Stimulated activated CD4-positive, alpha-beta T cell treated with anti-CD3 and anti-CD28 coated beads, Interleukin-15, amount 100 ng/mL, for 48 hours (primary cell): ENCODE measurements at places on chromosomes 2 and 18.

DNA sequence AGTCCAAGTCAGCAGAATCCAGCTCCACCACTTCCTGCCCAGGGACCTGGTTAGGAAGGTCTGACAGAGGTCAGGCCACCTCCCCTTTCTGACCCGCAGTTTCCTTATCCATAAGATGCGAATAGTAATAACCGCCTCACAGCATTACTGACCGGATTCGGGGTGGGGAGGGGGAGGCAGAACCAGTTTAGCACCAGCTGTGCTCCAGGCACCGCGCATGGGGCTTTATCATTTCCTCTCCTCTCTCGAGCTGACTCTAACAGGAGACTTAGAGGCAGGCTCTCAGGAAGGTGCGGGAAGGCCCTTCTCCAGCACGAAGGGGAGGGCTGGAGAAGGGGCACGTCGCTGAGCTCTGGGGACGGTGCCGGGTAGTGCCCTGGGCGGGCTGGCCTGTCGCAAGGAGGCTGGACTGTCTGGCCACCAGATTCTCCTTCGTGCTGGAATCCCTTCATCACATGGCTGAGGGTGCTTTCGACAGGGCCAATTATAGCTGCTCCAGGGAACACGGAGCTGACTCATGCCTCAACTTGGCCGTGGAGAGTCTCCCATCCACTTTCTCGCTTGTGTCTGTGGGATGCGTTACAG is 5.7 kb downstream of the EHD3 start:
- no peak for DNase-seq

DNA sequence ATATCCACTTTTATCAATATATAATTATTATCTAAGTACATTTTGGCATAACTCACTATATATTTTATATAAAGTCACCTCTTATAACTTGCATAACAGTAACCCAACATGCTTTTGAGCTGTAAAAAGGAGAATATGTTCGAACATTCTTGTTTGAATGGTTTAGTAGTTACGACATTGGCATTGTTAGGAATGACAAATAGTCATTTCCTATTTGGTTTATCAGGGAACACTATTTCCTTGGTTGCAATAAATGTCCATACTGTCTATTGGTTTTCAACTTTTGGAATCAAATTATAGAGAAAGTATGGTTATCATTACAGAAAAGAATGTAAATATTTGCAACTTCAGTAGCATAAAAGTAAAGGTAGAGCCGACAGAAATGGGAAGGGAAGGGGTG is 124.1 kb downstream of the PARD3B start:
- DNase-seq = no peak

DNA sequence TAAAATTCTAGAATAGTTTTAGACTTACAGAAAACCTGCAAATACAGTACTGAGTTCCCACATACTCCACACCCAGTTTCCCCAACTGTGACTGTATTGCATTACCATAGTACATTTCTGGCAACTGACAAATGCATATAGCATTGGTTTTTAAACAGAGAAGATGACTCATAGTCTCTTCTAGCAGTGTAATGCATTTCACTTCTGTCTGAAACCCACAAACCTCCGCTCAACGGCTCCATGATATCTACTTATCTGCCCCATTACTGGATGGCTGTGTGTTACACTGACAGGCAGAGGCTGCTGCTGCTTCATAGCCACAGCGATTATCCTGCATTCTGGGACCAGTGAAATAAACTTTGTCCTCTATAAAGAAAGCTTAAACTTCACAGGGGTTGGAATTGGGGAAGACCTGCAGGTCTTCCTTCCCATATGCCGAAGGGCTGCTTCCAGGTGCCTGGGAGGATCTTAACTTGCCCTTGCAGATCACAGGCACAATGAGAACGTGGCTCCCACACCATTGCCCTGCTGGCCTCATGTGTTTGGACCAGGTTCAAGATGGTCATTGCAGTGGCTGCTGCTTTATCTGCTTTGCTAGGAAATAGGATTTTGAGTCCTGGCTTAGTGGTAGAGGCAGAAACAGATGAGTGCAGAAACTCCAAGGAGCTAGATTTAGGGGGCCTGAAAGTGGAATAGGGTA is 742.6 kb upstream of the HS6ST1 start:
- no peak for DNase-seq

DNA sequence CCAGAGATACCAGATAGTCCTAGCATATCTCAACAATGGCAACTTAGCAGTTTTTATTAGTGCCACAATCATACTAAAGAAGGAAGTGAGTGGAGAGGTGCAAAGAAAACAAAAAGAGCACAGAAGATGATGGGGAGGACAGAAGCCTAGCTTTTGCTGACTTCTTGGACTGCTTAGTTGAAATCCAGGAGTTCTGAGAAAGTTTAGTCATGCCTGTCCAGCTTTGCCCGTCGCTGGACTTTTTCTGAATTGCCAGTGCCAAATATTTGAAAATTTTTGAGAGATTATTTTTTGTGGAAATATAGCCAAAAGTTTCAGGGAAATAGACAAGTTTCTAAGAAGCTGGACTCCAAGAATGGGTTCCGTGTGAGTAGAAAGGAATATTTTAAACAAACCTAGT is 558.7 kb upstream of the TNP1 start:
- DNase-seq = no peak

DNA sequence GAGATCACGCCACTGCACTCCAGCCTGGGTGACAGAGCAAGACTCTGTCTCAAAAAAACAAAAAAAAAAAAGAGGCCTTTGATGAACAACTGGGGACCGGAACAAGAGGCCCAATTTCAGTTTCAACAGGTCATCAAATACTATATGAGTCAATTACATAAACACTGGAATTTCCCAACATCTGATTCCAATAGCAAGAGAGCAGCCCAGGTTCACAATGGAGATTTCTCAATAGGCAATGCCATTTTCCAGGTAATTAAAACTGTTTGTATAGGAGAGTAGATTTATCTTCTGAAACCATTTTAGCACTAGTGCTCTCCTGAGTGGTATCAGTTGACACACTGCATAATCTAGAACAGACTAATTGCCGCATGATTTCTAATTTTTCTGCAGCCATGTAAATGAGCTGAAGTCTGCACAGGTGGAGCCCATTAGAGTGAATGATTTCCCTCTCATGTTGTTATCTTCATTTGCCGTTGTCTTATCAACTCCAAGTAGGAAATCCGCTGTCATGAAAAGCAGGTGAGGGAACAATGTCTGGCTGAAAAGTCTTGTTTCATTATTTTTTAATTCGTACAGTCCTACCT is 264.1 kb upstream of the MEIS1 start:
- DNase-seq = no peak

- DNase-seq = no peak
Observed at GRCh38 chr2:231519975-231520555, 10.2 kb downstream of the NMUR1 start.

DNA sequence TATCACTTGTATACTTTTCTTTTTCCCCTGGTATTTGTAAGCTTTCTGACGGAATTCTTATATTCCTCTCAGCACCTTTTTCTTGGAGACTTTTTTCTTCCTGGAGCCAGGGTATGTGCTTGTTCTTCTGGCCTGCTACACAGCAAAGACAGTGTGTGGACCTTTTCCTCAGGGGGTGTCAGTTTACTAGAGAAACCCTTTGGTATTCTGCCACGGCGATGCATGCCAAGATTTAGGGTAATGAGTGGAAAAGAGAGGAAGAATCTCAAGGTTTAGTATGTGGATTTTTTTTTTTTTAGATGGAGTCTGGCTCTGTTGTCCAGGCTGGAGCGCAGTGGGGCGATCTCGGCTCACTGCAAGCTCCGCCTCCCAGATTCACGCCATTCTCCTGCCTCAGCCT is 152.2 kb downstream of the PHLPP1 start:
- DNase-seq = no peak

GRCh38 chr2:121596221-121597080 is 52.8 kb downstream of the CLASP1 start:
- no peak for DNase-seq

GRCh38 chr2:70354264-70354949 is 52.5 kb upstream of the FAM136A start:
- no peak for DNase-seq

- DNase-seq = no peak
Observed at GRCh38 chr18:5709476-5710095, 165.8 kb upstream of the EPB41L3 start.

DNA sequence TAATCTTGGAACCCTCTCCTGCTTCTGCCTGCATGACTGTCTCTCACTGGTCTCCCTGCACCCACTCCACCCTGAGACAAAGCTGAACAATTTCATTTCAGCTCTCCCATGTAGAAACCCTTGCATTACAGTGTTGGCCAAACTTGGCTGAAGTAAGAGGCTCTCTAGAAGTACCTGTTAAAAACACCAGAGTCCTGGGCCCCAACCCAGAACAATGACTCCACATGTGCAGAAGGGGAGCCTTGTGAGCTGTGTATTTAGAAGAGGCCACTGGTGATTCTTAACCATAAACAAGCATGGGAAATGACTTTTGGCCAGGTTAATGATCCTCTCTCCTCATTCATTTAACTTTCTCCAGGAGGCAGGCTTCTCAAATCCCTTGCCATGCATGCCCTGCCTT is 254.8 kb downstream of the SETBP1 start:
- no peak for DNase-seq

DNA sequence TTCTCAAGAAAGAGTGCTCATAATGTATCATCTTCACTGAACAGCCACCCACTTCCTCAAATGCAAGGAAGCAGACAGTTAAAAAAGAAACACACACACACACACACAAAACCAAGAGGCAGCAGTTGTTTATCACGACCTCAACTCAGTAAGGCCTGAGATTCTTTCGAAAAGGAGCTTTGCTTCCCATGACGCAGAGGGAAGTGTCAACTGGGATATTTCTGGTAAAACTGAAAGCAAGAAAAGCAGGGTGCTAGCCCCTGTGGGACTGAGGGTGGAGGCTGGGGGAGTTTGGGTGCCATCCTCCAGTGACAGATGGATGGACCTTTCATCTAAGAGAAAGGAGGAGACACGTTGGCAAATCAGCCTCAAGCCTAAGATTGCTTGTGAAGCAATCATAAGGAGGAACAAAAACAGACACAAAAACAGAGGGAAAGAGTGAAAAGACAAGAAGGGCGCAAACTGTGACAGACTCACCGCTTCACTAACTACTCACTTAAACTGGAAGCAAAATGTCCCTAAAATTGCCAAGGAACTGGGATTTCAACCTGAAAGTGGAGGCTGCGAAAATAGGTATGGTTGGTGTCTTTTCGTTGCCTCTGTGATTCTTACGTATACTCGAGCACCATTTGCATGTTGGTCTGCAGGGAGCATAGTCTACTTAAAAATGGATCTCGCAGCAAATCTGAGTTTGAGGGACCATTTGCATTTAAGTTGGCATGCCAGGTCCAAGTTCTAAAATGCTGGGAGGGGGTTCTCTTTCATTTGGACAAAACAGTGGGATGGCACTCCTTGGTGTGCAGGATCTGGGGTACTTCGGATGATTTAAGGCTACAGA is at the start of gene ARHGAP25:
ARHGAP25 (plus strand) TSS at position 124 of the 838 bp plus-strand sequence; CDS start at position 513, 389 bp downstream.
- DNase-seq = peak; percentile 40

DNA sequence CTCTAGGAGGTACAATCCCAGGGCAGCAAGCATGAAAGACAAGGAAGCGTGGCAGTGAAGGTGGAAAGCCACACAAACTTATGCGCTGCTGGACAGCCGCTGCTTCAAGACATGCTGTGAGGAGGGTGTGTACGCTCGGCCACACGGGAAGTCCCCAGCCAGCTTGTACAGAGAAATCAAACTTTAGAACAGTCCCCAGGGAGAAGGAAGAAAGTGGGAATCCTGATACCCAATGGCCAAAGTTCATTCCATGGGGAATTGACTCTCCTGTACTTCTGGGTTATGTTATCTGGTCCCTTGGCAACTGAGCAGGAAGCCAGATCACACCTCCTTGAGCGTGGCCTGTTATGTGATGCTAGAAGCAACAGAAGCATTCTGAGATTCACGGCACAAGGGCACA is 86.1 kb upstream of the BOD1L2 start:
- DNase-seq = no peak

DNA sequence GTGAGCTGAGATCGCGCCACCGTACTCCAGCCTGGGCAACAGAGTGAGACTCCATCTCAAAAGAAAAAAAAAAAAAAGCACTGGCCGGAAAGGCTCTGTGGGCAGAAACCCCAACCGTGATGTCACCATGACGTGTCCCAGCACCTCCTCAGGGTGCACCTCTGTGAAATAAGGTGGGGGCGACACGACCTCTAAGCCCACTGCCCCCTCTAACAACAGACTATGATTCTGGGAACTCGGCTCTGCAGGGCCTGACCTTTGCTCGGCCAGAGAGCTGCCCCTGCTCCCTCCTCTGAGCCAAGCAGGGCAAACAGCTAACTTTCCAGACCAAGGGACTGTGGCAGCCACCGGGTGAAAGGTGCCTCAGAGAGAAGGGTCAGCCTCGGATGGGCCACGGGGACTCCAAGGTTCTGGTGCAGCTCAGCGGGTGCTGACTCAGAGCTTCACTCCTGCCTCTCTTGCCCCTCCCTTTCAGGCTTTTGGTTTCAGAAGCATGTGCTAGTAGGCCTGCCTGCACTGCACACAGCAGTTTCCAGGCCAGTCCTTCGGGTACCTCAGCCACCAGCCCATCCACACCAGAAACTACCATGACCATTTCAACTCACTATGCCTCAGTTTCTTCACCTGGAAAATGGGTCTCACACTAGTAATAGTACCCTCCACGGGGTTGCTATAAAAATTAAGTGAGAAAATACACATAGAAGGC is 8.0 kb downstream of the TMBIM1 start:
- DNase-seq = no peak

DNA sequence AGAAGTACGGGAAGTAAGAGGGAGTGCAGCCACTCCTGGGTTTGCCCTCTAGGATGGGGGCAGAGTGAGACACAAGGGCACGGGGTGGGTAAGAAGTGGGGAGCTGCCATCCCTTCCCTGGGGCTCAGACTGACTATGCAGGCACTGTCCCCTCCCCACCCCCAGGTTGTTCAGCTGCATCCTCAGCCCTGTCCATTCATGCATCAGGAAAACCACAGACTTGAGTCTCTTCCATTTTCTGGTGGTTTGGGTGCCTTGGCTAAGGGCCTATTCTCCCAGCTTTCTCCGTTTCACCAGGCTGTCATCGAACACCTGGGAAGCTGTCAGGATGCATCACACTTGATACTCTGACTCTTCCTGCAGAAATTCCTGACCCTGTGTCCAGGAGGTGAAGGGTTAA is 111.9 kb downstream of the TFCP2L1 start:
- DNase-seq = no peak

DNA sequence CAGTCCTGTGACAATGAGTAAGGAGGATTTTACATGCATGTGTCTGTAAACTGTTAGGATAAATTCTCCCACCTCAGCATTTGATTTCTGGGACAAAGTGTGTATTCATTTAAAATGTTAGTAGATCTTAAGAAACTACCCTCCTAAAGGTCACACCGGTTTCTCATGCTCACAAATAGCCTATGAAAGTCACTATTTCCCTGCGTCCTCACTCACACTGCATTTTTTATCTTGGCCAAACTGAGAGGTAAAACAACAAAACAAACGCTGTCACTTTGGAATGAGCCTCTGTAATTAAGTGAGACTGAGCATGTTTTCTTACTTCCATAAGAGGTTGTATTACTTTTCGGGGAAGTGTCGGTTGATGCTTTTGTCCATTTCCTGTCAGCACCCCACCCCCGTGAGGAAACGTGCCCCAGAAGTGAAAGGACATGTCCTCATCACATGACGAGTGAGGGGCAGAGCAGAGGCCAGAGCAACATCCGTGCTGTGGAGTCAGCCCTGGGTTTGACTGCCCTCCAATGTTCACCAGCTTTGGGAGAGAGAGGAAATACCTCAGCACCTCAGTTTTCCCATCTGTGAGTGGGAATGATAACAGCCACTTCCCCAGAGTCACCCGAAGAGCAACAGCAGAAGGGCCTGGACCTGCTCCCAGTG is 3.1 kb downstream of the GYPC start:
- peak; percentile 61 for DNase-seq
